Suppressor macrophage treated with lipopolysaccharide for 1 hour (primary cell): ENCODE measurements at places on chromosomes 5 and 9.

GRCh38 chr9:109162677-109163076, 4.4 kb downstream of the FRRS1L start:
- DNase-seq, result no peak

DNA sequence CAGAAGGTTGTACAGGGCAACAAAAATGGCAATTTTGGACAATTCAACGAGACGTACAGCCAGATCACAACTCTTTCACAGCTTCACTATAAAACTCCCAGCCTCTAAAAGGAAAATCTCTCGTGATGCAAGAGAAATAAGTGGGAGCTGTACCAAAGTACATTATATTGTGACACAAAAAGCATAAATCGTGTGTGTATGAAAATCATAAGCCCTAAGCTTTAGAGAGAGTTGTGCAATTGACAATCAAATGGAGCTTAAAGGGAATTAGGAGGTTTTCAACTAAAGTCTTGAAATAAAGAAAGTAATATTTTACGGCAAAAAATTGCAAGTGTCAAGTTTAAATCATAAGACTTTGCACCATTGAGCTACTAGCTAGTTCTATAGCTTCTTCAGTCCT, 194.8 kb upstream of the TBCA start:
- no peak for DNase-seq

GRCh38 chr5:36876299-36876964, at the start of gene NIPBL:
Gene NIPBL (plus strand): TSS chr5:36876769. CDS start chr5:36953697, 76,928 bp downstream.
- DNase-seq, result peak; percentile 95

GRCh38 chr5:9394221-9394620, 151.7 kb downstream of the SEMA5A start:
- DNase-seq, result no peak
